Left renal pelvis (tissue), 4 donors: ENCODE measurements at places on chromosomes 12 and 14.

GRCh38 chr12:44689587-44689986, 186.5 kb downstream of the NELL2 start:
- no peak for DNase-seq

- DNase-seq = no peak
Observed at GRCh38 chr12:93612776-93613175, 40.3 kb downstream of the SOCS2 start.

DNA sequence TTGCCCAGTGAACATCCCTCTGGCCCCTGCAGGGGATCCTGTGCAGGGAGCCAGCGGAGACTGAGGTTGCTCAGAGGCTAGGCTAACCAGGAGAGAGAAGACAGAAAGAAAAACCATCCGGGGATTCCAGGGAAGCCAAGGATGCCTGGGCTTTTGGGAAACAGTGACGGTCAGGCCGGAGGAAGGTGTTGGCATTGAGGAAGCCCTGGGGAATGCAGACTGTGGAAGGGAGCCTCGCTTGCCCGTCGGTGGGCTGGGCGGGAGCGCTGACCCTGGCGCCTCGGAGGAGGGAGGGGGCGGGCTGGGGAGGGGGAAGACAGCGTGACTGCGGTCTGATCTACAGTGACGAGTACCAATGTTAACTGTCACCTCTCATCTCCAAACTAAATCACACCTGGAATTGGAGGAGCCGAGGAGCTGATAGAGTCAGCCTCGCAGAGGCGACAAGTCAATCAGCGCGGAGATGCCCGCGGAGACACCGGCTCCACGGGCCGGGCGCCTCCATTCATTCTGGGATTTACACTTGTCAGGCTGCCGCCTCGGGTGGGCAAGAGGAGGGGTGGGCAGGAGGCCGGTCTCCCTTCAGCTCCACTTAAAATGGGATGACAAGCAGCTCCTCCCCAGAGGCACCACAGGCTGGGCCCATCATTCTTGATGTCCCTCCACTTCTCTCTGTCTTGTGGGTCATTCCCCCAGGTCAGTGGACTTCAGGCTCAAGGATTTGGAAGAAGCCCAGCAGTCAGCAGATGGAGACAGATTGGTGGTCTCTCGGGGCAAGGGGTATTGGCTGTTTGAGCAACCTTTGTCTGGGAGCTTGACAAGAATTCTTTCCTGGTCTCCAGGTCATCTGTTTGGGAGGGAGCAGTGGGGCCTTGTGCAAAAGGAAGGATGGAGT, 20.4 kb upstream of the GPATCH2L start:
- no peak for DNase-seq

DNA sequence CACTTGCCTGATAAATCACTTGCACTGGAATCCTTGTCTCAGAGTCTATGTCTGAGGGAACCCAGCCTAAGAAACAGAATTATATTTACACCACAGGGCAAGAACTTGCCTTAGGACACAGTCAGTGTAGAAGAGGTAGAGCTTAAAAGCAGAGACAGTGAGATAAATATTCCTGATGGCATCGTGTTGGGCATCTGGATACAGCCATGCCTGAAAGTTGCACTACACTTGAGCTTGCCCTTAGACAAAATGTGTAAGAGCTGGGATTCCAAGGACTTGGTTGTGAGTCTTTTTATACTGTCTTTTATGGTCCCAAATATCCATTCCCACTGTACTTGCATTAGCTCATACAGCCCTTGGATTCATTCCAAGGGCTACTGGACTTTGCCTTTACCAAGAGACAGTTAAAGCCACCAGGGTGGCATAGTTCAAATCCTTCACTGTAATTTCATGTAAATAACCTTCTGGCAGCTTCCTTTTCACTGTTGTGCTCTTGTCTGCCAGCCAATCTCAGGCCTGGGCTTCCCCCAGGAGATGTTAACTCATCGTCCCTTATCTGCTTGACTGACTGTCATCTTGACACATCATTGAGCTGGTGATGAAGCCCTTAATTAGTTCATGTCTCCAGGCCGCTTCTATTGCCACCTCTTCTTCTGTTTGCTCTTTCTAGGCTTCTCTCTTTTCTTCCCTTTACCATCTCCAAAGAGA, 577.9 kb upstream of the TBX3 start:
- peak; percentile 8 for DNase-seq

GRCh38 chr14:22405201-22405600, 183.8 kb downstream of the DAD1 start:
- DNase-seq = no peak

- no peak for DNase-seq
Observed at GRCh38 chr12:93547778-93548177, 24.7 kb upstream of the SOCS2 start.

DNA sequence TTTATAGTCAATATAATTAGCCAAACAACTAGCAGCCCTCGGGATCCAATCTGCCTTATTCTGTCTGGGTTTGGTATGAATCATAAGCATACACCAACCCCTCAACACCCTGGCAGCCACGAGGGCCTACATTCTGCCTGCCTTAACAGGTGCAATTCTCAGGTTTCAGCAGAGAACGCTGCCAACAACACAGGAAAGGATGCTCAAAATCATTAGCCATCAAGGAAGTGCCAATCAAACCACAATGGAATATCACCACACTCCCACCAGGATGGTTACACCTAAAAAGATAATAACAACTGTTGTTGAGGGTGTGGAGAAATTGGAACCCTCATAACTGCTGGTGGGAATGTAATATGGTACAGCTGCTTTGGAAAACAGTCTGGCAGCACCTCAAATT, 122.8 kb downstream of the TTC7B start:
- no peak for DNase-seq
